ENCODE measurements at places on chromosomes 12 and 14.

- no peaks in the 10 kb centered on the region for H3K27me3 ChIP-seq
- H3K36me3 ChIP-seq: no peaks in the 10 kb centered on the region
- no peak overlapping the region for H3K4me3 ChIP-seq
These were observed 29.7 kb upstream of the BICD1 start for GRCh38 chr12:32076941-32077340.

- no peak for DNase-seq
- no peaks in the 10 kb centered on the region for H3K36me3 ChIP-seq
- no peak overlapping the region for H3K4me3 ChIP-seq
- H3K27me3 ChIP-seq: no peaks in the 10 kb centered on the region
- no peak overlapping the region for H3K27ac ChIP-seq
These were observed 38.2 kb upstream of the MAP1LC3B2 start for GRCh38 chr12:116520801-116521471.

DNA sequence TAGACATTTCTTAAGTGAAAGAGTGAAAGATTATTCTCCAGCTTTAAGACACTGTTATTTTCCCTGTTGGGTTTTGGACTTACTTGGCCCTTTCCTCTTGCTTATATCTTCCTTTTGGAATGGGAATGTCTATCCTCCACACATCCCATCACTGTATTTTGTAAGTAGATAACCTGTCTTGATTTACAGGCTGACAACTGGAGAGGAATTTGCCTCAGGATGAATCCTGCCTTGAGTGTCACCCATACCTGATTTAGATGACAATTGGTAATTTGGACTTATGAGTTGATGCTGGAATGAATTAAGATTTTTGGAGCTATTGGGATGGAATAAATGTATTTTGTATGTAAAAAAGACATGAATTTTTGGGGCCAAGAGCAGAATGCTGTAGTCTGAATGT is 74.2 kb upstream of the KICS2 start:
- no peak overlapping the region for H3K27ac ChIP-seq
- H3K36me3 ChIP-seq: no peaks in the 10 kb centered on the region

DNA sequence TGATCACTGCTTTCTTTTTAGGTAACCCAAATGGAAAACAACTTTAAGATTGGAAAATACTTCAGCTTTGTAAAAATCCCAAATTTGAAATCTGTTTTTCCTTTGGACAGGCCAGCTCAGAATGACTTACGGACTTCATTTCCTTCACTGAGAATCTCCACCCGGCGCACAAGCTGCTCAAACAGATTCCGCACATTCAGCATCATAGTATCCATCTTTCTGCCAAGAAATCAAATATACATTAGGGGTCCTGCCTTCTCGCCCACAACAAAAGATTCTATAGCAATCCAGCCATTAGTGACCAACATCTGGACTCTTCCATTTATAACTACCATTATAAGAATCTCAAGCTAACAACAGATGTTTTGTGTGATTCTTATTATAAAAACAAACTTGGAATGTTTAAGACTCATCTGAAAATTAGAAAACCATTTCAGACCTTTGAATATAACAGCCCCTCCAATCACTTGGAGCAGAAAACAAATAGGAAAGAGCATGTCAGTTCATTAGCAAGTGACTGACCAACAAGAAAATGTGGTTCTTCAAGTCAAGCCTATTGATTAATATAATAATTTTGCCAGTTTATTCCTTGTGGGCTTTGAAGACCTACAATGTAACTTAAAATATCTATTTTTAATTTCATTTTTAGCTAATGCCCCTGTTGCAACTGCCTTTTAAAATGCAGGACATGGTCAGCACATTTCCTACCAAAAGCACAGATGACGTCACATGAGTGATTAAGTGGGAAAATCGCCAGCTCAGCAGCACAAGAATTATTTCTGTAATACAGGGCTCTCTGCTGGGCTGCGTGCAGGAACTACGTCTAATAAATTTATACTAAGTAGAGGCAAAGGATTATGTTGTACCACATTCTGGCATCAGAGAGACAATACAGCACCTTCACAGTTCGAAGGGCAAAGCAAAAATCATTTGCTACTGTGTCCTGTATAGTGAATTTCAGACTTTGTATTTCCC is 8.5 kb downstream of the RACGAP1 start:
- peak; percentile 66 for DNase-seq
- no peaks in the 10 kb centered on the region for H3K36me3 ChIP-seq
- H3K27me3 ChIP-seq: no peaks in the 10 kb centered on the region
- peaks cover 30% of the 10 kb centered on the region for H3K4me1 ChIP-seq
- H3K4me3 ChIP-seq: no peak overlapping the region

GRCh38 chr14:61033054-61033453 is 52.0 kb downstream of the SLC38A6 start:
- no peak overlapping the region for H3K4me3 ChIP-seq
- no peak for DNase-seq
- no peaks in the 10 kb centered on the region for H3K4me1 ChIP-seq
- H3K36me3 ChIP-seq: no peaks in the 10 kb centered on the region
- no peak overlapping the region for H3K27ac ChIP-seq

DNA sequence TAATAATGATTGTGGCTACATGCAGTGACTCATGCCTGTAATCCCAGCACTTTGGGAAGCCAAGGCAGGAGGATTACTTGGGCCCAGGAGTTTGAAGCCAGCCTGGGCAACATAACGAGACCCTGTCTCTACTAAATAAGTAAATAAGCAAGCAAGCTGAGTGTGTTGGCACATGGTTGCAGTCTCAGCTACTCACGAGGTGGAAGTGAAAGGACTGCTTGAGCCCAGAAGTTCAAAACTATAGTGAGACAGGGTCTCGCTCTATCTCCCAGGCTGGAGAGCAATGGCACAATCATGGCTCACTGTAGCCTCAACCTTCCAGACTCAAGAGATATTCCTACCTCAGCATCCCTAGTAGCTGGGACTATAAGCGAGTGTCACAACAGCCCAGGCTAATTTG is 64.7 kb downstream of the RPS6KA5 start:
- H3K27me3 ChIP-seq: no peaks in the 10 kb centered on the region
- no peak overlapping the region for H3K4me3 ChIP-seq
- no peak overlapping the region for H3K27ac ChIP-seq

GRCh38 chr12:1540690-1541089 is 53.7 kb downstream of the FBXL14 start:
- H3K27ac ChIP-seq: no peak overlapping the region
- no peak overlapping the region for H3K4me3 ChIP-seq

DNA sequence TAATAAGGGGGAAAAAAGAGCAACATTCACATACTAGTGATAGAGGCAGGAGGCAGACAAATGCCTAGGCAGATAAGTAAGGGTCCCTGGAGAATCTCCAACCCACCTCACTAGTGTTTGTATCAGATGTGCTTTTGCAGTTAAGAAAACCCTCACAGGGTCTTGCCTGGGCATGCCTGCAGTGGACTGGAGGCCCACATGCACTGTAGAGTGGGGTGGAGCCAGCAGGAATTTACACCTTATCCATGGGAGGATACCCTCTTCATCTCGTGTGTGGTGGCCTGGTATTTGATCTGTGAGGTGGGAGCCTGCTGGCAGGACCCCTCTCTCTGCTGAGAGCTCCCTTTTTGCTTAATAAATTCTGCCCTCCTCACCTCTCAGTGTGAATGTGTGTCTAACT is 238.0 kb upstream of the SLC16A7 start:
- DNase-seq: no peak
- H3K4me3 ChIP-seq: no peak overlapping the region
- no peaks in the 10 kb centered on the region for H3K36me3 ChIP-seq
- no peaks in the 10 kb centered on the region for H3K27me3 ChIP-seq
- no peak overlapping the region for H3K27ac ChIP-seq
- H3K4me1 ChIP-seq: no peaks in the 10 kb centered on the region

GRCh38 chr12:11601647-11602046 is 47.8 kb upstream of the ETV6 start:
- H3K4me1 ChIP-seq: no peaks in the 10 kb centered on the region
- H3K4me3 ChIP-seq: no peak overlapping the region
- DNase-seq: no peak

GRCh38 chr14:76090616-76091391 is 60.9 kb upstream of the GPATCH2L start:
- DNase-seq: peak; percentile 57
- H3K27ac ChIP-seq: no peak overlapping the region
- no peak overlapping the region for H3K4me3 ChIP-seq
- H3K27me3 ChIP-seq: no peaks in the 10 kb centered on the region
- no peaks in the 10 kb centered on the region for H3K4me1 ChIP-seq

DNA sequence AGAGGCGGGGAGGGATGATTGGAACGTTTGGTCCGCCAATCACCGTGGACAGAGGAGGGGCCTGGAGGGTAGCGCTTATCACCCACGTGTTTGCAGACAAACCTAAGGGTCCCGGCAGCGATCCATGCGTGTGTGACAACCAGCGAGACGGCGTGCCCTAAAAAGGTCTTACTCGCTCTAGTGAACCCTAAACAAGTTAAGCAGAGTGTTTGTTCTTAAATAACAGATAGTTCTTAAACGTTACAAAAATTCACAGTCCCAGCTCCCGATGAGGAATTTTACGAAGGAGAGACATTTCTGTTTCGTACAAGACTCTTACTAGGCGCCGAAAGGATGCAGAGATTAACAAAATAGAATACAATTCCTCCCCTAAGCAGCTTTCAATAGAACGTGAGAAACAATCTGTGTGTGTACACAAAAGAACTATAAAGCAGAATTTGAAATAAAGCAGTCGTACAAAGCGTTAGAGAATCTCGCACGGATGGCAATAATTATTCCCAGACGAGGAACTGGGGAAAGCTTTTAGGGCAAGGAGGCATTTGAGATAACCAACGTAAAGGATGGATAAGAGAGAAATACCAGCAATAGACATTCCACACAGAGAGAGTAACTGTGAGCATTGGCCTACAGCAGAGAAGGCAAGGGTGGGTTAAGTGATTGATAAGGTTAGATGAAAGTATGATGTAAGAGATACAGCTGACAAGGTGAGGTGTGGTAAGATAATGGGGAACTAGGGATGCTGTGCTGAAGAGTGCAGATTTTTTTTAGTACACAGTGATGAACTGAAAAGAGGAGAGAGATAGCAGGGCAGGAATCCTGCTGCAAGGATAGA is 831 bp upstream of the RPS6KA5 start:
- H3K4me1 ChIP-seq: peaks cover 6% of the 10 kb centered on the region
- no peaks in the 10 kb centered on the region for H3K36me3 ChIP-seq
- no peak for DNase-seq
- no peaks in the 10 kb centered on the region for H3K27me3 ChIP-seq
- H3K27ac ChIP-seq: peak overlapping the region; percentile 24
- peak overlapping the region; percentile 42 for H3K4me3 ChIP-seq

DNA sequence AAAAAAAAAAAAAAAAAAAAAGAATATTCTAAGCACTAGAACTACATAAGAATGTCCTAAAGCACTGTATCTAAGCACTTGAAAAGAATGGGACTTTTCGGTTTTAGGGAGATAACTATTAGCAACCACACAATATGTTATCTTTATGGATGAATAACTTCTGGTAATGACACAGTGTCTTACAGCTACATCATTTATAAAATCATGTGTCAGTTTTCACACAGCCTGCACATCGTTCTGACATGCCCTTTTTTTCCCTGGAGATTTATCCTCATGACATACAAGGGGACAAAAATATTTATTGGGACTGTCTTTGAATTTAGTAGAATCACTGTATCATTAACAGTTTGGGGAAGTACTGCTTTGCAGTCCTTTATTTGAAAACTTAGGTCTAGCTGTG is 17.3 kb downstream of the TMEM19 start:
- peaks cover 39% of the 10 kb centered on the region for H3K36me3 ChIP-seq
- H3K4me1 ChIP-seq: no peaks in the 10 kb centered on the region
- no peak overlapping the region for H3K4me3 ChIP-seq
- no peaks in the 10 kb centered on the region for H3K27me3 ChIP-seq

GRCh38 chr14:61615743-61616523 is 79.4 kb upstream of the HIF1A start:
- H3K4me1 ChIP-seq: no peaks in the 10 kb centered on the region
- no peak for DNase-seq
- H3K27me3 ChIP-seq: no peaks in the 10 kb centered on the region
- H3K27ac ChIP-seq: no peak overlapping the region
- H3K36me3 ChIP-seq: no peaks in the 10 kb centered on the region

- H3K27me3 ChIP-seq: no peaks in the 10 kb centered on the region
- H3K4me1 ChIP-seq: no peaks in the 10 kb centered on the region
- DNase-seq: no peak
- no peaks in the 10 kb centered on the region for H3K36me3 ChIP-seq
- no peak overlapping the region for H3K4me3 ChIP-seq
These were observed 827.6 kb downstream of the NRXN3 start for GRCh38 chr14:78997811-78998210.

DNA sequence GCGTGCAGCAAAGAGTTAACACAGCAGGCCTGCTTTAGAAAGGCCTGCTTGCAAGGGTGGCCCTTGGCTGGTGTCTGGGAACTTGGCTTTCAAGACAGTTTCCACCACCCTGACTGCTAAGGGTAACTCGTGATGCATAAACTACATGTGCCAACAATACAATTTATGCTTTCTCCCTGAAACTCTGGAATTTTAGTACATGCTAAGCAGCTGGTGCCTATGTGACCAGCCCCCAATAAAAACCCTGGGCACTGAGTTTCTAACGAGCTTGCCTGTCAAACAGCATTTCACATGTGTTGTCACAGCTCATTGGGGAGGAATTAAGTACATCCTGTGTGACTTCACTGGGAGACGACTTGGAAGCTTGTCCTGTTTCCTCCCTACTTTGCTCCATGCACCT is 133.1 kb downstream of the SLC5A8 start:
- no peaks in the 10 kb centered on the region for H3K4me1 ChIP-seq
- DNase-seq: no peak
- no peak overlapping the region for H3K27ac ChIP-seq
- H3K4me3 ChIP-seq: no peak overlapping the region

Data from heart left ventricle (tissue), 16 donors.